ENCODE measurements at places on chromosomes 5 and 9.

- no peak for DNase-seq
These were observed 480.8 kb downstream of the GADD45G start for GRCh38 chr9:90085633-90086032.

GRCh38 chr5:65334077-65334476 is 147.6 kb downstream of the ADAMTS6 start:
- DNase-seq: no peak

DNA sequence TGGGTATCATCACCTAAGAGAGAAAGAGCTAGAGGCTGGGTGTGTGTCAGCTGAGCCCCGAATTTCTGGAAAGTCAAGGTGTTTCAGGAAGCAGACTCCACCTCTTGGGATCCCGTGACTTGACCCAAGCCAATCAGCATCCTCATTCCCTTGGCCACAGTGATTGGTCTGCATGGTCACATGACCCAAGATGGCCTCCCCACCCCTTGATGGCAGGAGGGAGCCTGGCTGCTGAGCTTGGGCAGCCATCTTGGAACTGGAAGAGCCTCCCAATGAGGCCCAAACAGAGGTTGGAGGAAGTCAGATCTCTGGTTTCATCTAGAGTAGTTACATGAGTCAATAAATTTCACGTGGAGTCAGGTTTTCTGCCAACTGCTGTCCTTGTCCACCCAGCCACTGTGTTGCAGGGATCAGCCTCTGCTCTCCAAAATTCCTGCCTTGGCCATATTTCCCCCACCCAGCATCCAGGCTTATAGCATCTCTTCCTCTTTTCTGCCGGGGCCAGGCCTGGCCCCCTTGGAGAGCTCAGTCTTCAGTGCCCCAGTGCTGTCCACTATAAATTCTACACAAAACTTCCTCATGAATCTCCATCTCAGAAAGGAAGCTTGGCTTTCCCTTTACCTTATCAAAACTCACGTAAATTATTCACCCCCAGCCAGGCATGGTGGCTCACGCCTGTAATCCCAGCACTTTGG is 17.2 kb upstream of the SUSD3 start:
- DNase-seq: no peak

DNA sequence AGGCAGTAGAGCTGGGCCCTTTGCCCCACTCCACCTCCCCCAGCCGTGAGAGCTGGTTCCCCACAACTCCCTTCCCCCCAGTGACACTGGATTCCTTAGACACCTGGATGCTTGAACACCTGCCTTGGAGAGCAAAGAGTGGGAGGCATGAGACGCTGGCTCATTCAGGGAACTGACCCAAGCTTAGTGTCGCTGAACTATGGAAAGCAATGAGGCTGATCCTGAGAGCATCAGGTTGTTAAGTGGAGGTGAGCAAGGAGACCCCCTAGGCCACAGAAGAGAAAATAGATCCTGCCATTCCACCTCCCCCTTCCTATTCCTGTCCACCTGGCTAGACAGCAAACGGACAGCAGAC is 2.0 kb downstream of the CCL19 start:
- DNase-seq: no peak

GRCh38 chr9:5448461-5449435 is 1.6 kb upstream of the CD274 start:
- no peak for DNase-seq

- DNase-seq: no peak
These were observed 11.1 kb downstream of the GOLPH3 start for GRCh38 chr5:32163053-32163452.

GRCh38 chr9:14415947-14416346 is 102.0 kb upstream of the NFIB start:
- peak; percentile 91 for DNase-seq

DNA sequence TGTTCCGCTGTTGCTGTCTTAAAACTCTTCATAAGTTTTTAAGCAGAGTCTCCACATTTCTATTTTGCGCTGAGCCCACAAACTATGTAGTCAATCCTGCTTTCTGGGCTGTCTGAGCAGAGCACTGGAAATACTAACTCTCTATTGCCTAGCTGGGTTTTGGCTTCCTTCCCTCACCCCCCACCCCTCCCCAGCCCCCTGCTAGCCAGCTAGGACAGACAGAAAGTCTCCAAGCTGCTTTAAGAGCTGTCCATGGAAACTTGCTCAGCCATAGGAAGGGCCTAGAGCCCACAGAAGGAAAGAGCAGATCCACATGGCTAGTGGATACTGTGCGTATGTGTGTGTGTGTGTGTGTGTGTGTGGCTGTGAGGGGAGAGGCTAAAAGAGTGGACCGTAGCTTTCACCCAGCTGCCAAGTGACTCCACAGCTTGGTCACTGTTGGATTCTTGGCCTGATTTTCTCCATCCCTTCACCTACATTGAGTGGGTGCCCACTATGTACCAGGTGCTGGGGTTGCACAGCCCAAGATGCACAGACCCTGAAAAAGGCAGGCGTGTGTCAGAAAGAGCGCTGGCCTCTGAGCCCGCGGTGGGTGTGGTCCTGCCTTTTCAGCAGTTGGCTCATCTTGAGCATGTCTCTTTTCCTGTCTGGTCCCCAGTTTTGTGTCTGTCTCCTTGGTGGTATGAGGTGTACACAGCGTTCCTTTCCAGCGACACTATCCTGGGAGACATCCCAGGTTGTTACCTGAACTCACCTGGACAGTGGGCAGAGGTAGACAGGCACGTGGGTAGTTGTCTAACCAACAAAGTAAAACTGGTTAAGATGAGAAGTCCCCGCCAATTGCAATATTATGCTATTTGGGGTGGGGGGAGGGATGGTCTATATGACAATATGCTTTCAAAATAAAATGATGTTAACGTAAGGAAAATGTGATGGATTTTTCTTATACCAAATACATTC is 5.4 kb upstream of the NKX2-5 start:
- no peak for DNase-seq

DNA sequence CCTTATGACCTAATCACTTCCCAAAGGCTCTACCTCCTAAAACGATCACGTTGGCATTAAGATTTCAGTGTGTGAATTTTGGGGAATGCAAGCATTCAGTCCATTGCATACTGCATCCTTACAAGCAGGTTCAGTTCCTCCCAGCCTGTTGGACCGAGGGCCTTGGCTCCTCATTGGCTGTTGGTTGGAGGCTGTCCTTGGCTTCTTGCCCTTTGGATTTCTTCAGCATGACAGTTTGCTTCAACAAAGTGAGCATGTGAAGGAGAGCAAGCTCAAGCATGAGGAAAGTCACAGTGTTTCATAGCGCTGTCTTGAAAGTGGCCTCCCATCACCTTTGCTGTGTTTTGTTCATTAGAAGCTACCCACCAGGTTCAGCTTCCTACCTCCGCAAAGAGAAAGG is 109.5 kb downstream of the GADD45G start:
- DNase-seq: peak; percentile 10

DNA sequence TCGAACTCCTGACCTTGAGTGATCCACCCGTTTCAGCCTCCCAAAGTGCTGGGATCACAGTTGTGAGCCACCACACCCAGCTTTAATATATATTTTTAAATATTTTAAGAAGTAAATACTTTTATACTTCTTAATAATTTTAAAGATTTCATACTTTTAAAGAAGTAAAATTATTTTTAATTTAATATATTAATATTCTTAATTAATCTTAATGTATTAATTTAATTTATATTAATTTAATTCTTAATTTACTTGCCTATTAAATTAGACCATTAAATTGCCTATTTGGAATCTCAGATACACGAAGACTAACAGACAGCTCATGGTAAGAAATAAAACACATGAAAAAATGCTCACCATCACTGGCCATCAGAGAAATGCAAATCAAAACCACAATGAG is 1087.4 kb downstream of the CDH18 start:
- no peak for DNase-seq

All from fibroblast of skin of right quadriceps (primary cell).